ENCODE measurements at places on chromosomes 16 and 17. TPM values are rescaled to one million over a fixed set of nuclear protein-coding genes. Genes with fewer than 3 reads are reported as not detected.

Gene SOST
- total RNA-seq, result not detected

GRCh38 chr16:51938861-51939260, 608.1 kb downstream of the TOX3 start:
- DNase-seq, result no peak

DNA sequence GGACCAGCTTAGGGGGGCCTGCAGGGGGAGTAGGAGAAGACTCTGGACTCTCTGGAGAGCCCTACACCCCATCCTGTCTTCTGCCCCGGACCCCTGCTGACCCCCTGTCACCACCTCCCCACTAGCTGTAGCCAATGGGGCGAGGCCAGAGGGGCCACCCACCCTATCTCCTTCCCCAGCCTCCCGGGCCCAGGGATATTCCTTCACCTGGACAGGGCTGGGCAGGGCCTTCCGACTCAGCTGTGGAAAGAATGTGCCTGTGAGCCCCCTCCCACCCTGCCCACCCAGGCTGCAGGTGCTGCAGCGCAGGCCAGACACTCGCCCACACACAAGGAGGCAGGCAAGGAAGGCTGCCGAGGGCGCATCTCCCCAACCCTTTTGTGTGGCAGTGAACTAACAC, 23.0 kb downstream of the TSPOAP1 start:
- no peak for DNase-seq

- peak; percentile 73 for DNase-seq
Measured at GRCh38 chr17:8409966-8410882, 12.6 kb upstream of the RNF222 start.

GRCh38 chr16:86794216-86794864, 216.0 kb downstream of the FOXL1 start:
- no peak for DNase-seq

Gene CALB2
- total RNA-seq, result not detected

DNA sequence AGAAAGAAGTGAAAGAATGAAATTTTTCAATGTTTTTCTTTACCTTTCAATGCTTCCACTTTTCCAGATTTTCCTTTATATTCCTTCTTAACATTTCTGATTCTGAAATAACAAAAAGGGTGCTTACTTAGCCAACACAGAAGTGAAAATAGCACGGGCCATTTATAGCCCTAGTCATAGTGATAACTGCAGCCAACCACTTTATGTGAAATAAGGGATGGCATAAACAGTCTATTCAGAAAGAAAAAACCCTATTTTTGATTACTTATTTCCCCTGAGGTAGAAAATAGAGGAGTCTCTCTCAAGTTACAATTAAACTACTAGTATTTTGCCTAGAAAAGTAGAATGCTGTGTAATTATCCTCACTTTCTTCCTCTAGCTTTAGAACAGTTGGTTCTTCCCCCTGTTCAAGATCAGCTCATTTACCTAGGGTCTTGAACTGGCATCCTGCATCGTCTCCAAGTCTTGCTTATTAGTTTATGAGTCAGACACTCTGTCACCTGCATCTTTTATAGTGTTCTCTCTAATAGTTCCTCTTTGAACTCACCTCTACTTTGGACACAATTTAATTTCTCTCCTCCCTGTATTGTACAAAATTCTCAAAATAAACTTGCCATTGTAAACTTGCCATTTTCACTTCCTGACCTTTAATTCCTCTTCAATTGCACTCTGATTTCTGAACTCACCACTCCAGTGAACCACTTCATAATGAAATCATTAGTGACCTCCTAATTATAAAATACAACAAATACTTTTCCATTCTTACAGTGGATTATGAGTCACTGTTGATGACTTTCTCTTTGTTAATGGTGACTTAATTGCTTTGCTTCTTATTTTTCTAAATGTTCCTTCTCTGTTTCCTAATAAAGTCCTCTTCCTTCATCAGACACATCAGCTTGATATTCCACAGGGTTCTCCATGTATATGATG, 23.6 kb downstream of the ABCA6 start:
- DNase-seq, result no peak

Gene FBXL19
- 24.9 TPM for total RNA-seq

- DNase-seq, result no peak
Measured at GRCh38 chr16:80784951-80785350, 19.4 kb downstream of the CDYL2 start.

Gene CCT6B
- 3.4 TPM for total RNA-seq

Gene SLC38A8
- not detected for total RNA-seq

Gene MEFV
- total RNA-seq, result 0.14 TPM

- no peak for DNase-seq
Measured at GRCh38 chr16:4115949-4116318, 308 bp downstream of the ADCY9 start.

GRCh38 chr17:1329745-1330343, 50.4 kb downstream of the TRARG1 start:
- DNase-seq, result no peak

Gene LRRC46
- total RNA-seq, result 0.46 TPM

DNA sequence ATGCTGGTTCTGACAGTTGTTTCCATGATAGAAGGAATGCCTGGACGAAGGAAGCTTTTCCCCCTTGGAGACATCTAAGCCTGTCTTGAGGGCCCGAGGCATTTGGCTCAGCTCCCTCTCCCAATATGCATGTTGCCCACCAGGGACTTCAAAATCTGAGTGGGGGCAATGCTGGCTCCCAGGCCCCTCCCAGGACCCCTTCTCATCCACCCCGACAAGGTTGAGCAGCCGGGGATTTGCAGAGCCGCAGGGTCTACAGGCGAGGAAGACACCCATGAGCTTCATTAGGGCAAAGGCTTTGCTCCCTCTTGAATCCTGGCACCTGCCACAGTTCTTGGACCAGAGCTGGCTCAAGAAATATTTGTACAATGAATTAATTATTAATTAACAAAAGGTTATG, 25.1 kb upstream of the DNAH17 start:
- no peak for DNase-seq

GRCh38 chr17:42411361-42411760, 11.7 kb downstream of the CAVIN1 start:
- DNase-seq, result no peak

- peak; percentile 88 for DNase-seq
Measured at GRCh38 chr17:2070241-2071023, 15.5 kb downstream of the HIC1 start.

GRCh38 chr16:15665107-15665506, 15.1 kb downstream of the NDE1 start:
- DNase-seq, result no peak

Gene MAF
- total RNA-seq, result 46.7 TPM

GRCh38 chr17:34739386-34739785, 160.0 kb downstream of the TMEM132E start:
- DNase-seq, result no peak

GRCh38 chr16:77589071-77589765, 133.1 kb upstream of the NUDT7 start:
- DNase-seq, result no peak

Gene PTX4
- total RNA-seq, result not detected

- DNase-seq, result no peak
Measured at GRCh38 chr16:76194616-76195015, 82.6 kb upstream of the CNTNAP4 start.

DNA sequence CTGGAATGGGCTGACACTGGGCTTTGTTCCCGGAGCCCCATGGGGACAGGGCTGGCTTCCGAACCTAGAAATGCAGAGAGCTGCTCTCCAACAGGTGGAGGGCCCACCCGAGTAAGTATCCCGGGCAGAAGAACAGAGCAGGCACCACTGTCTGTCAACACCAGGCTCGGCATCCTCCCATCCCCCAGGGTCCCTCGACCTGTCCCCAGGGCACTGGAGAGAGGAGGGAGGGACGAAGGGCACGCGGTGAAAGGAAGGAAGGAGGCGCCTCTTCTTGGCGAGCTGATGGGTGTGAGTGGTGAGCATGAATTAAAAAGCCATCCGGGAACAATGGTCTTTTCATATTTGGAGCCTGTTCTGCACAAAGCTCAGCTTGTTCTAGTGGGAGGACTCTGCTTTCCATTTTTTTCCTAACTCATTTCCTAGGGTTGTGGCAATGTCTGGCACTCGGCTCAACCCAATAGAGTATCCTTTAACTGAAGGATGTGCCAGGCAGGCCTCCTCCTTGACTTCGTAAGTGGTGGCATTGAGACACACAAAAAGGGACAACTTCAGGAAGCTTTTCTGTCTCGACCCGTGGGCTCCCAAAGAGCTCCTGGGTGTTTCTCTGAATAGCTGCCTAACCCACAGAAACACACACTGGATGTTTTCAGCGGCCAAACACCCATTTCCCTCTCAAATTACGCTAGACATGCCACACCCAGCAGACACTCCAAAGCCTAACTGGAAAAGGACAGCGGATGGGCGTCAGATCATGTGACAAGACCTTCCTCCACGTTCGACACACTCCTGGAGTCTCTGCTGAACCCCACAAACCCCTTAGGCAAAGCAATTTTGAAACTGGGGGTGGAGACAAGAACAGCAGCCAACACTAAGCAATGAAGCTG, 47.7 kb downstream of the ZFHX3 start:
- no peak for DNase-seq

DNA sequence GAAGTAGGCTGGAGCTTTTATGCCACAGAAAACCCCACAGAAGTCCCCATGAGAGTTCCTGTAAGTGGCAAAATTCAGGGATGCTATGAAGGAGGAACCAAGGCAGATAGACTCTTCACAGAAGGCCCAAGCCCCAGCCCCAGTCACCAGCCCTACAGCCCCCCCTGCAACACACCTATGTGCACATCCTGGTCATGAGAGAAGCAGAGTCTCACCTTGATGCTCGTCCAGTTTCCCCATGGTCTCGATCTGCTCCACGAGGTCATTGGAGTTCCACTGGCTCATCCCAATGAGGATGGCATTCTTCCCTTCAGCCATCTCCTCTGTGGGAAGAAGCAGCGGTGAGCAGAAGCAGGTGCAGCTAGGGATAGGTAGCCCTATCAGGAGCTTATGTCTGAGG, 31.2 kb downstream of the PITPNM3 start:
- no peak for DNase-seq
